EH (cell line): ENCODE measurements at places on chromosomes 6 and 20.

DNA sequence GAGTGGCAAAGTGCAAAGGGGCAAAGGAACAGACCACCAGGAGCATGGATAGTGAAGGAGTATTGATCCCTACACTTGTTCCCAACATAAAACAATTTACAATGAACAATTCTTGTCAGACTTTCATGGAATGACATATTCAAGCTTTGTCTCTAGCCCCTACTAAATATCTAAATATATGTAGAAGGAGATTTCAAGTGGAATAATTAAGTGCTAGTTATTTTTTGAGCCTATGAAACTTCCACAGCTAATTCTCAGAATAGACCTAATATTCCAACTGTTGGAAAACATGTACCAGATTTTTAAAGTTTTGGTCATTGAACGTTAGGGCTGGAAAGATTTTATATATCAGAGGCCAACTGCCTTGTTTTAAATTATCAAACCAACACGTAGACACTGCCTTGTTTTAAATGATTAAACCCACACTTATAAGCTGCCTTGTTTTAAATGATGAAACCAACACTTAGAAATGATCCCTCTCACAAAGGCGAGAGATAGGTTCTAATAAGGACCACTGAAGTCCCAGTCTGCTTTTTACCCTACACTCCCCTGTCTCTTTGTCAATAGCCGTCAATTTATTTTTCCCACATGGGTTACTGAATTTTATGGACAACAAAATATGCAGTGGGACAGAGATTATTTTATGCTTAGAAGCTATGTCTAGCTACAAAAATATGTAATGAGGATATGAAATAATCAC is 62.1 kb downstream of the RNF182 start:
- DNase-seq: no peak

- no peak for DNase-seq
Observed at GRCh38 chr6:20640181-20640580, 105.9 kb downstream of the CDKAL1 start.

DNA sequence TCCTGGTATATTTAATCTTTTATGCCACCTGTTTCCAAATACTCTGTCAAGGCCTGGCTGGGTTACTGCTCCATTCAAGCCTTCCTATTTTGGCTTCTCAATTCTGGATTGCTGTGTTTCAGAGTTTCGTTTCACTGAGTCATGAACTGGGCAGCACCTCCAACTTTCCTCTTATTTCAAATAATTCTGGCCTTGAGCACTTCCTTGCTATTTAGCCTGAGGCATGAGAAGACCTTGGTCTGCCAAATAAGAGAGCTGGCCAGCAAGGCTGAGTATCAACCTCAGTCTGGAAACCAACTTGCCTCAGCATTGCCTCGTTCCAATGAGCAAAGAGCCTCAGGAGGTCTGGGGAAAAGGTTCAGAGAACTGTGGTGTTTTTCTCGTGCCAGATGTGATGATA is 66.6 kb downstream of the TNFAIP3 start:
- DNase-seq: peak; percentile 88

- no peak for DNase-seq
Observed at GRCh38 chr20:24963672-24964505, 14.8 kb downstream of the CST7 start.

GRCh38 chr6:79030511-79030910 is 47.5 kb downstream of the PHIP start:
- no peak for DNase-seq

DNA sequence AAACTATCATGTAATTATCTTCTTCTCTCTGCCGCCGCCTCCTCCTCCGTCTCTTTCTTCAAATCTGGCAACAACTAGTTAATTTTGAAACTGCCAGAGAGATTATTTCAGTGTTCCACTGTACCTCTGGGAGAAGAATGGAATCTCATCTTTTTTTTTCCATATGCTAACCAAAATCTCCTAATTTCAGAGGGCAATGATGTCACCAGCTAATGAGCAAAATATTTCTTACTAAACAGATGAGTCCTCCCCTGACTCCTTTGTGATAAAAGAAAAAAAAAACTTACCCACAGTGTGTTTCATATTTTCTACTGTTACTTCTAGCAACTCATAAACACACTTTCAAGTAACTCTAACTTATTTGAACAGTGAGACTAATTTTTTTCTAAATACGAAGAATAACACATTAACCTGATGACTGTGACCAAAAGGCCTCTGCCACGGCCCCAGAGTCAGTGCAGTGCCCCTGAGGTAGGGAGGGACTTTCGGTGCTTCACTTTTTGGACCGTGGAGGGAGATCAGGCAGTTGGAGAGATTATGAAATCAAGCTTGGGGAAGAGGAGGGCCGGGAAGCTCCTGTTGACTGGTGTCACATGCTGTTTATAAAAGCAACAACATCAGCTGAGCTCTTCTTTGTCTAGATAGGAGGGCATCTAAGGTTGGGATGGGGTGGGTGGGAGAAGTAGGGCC is 159.6 kb downstream of the SASH1 start:
- peak; percentile 74 for DNase-seq

- DNase-seq: no peak
Observed at GRCh38 chr20:54190217-54190616, 16.4 kb upstream of the CYP24A1 start.

- DNase-seq: peak; percentile 54
Observed at GRCh38 chr20:62122654-62123449, 577 bp downstream of the LSM14B start.

DNA sequence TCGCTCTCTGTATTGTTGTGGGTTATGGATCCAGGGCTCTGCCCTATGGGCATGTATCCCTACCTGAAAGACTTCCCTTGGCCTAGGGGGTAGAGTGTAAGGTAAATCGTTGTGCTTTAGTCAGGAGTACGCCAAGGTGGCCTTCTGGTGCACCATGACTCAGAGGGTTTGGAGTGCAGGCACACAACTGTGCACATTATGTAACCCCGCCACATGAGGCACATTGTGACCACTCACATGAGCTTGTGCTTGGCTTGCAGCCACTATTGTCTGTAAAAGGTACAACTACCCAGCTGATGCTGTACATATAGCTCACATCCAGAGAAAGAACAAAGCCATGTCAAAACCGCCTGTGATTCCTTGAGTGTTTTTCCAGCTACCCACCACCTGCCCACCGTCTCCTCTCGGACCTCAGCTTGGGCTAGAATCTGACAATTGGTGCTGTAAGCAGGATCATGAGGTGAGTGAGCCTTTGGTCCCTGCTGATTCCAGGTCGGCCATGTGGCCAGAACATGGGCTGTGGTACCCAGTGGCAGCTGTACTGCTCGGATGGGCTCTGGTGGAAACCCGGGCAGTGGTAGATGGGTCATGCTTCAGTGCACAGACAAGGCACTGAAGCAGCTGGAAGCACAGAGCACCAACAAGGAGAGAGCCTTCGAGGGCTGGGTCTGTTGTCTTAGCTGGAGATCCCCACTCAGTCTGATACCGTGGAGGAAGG is 33.8 kb downstream of the HDDC2 start:
- DNase-seq: no peak

GRCh38 chr6:313917-314316 is 21.6 kb downstream of the DUSP22 start:
- DNase-seq: no peak

- DNase-seq: no peak
Observed at GRCh38 chr6:52305948-52306767, 21.6 kb upstream of the MCM3 start.

DNA sequence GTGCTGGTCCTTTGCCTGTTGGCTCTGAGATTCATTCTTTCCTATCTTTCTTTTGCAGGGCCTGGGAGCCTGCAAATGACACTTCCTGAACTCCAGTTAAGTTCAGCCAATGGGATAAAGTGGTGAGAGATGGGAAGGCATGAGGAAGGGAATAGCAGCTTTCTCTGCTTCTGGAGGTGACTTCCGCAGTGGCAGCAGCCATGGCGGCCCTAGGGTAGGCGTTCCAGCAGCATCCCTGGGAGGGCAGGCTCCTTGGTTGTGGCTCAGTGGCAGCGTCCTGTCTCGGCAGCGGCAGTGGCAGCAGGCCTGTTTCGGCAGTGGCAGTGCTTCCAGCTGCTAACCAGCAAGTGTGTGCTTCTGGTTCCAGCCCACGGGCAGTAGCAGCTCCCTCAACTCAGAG is 7.3 kb upstream of the MDFI start:
- DNase-seq: no peak

DNA sequence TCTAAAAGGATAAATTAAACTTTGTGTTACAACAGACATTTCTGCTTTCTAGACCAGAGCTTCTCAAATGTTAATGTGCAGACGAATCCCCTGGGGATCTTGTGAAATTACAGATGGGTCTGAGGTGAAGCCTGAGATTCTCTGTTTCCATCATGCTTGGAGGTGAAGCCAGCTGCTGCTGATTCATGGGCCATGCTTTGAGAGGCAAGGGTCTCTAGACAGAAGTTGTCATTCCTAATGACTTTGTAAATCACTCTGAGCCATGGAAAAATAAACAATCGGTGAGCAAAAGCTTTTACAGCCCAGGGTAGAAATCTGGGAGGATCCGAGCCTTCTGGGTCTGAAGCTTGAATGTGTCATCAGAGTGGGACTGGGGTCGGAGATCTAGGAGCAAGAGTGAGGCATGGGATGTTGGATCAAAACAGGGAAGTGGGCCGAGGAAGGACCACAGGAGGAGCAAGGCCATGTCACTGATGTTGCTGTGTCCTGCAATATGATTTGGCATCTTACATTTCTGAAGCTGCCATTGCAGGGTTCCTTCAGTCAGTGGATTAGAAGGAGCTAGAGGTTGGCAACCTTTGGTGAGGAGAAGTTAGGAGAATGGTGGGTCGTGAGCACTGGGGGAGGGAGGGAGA is 77.3 kb downstream of the TRMT11 start:
- DNase-seq: peak; percentile 47

DNA sequence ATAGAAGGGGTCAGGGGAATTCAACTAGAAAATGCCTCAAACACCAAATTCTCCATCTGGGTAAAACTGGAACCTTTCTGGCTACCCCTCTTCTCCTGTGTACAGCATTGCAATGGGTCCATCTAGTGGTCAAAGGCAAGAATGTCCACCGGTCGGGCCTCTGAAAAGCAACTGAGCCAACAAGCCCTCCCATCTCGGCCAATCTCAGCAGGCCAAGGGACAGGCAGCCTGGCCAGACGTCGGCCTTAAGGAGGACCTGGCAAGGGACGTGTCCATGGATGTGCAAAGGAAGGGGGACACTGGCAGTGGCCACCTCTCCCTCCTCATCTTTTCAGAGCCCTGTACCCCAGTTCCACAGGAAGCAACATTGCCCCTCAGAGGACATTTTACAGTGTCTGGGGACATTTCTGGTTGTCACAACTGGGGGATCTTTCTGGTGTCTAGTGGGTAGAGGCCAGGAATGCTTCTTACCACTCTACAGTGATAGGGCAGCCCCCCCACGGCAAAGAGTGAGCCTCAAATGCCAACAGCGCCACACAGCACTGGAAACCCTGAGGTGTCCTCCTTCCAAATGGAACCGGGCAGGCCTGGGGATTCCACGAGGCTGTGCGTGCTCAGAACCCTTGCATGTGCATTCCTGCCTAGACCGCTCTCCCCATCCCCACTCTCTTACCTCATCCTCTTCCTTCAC is 99.8 kb upstream of the FOXA2 start:
- DNase-seq: peak; percentile 75

- peak; percentile 39 for DNase-seq
Observed at GRCh38 chr6:39755231-39755630, 30.0 kb upstream of the KIF6 start.

- peak; percentile 0 for DNase-seq
Observed at GRCh38 chr6:69957985-69958559, 91.7 kb downstream of the COL19A1 start.

- no peak for DNase-seq
Observed at GRCh38 chr6:62390401-62390800, 104.4 kb upstream of the KHDRBS2 start.

DNA sequence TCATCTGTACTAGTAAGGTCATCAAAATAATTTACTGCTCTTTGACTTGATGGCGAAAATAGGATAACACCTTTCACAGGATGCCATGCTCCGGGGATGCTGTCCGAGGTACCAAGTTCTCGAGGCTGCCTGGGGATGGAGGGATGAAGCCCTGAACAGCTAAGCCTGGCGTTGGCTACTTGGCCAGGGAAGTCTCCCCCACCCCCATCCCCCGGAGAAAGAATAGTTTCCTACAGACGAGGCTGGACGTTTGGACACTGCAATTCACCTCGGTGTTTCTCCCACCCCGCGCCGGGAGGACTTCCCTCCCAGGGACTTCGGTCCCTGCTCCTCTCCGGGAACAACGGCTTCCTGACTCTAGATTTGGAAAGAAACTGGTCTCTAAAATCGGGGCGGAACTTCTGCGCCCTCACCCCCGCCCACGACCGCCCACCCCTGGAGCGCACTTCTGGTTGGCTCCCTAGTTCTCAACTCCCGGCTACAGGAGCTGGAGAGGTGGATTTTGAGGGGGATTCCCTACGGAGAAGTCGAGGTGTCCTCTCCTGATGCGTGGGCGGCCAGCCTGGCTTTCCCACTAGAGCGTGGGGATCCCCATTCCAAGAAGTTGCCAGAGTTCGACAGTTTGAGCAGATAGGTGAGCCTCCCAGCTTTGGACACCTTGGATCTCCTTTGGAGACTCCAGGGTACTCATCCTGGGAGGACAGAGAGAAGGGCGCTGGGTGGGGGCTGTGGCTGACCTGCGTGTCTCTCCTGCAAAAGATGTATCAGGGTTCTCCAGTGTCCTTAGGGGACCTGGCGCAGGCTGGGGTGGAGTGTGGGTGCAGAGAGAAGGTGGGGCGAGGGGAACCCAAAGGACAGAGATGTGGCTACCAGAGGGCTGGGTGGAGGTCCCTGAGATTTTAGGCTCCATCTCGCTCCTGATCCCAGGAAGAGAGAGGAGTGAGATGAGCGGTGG is 1.1 kb downstream of the PCSK2 start:
- DNase-seq: peak; percentile 9

- peak; percentile 19 for DNase-seq
Observed at GRCh38 chr6:22878706-22879105, 309.3 kb downstream of the HDGFL1 start.

DNA sequence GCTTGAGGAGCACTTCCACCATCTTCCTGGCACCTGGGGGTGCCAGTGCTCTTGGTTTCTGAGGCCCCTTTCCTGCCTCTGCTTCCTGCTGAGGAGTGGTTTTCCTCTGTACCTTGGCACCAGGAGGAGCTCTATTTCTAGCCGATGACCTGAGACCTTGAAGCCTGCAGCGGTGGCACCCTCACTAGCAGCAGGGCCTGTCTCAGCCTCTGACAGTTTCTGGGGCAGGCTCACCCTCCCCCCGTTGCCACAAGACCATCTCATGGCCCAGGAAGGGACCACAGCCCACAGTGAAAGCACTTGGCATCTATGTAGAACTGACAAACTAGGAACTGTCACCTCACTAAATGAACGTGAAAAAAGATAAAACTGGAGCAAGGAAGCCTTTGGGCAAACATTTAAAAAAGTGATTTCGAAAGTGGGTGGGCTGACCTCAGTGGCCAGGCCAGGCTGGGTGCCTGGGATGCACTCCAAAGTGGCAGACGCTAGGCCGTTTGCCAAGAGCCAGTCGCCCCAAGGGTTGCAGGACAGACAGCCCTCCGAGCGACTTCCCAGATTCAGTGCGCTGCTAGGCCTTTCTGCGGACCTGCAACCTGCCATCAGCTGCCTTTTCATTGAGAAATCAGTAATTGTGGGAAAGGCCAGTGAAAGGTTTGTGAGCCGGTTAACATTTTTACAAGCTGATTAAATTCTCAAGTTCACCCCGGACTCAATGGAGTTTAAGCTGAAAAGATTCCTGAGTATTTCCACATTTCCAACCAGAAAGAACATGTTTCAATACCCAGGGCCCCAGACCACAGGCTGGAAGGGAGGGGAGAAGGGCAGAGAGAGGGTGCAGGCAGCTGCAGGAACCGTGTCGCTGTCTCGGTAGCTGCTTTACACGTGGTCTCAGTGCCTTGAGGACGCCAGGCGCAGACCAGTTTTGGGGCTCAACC is 303.7 kb downstream of the ESR1 start:
- peak; percentile 78 for DNase-seq
